ENCODE measurements at places on chromosomes 7 and 10. TPM values are rescaled to one million over a fixed set of nuclear protein-coding genes. Genes with fewer than 3 reads are reported as not detected.
A peak's percentile ranks its signal among the peaks of the same experiment; 100 is the strongest.

The FOXP2 gene
- total RNA-seq: 228 TPM

The HSPA12A gene
- 63.1 TPM for total RNA-seq

The ATG9B gene
- 3.9 TPM for total RNA-seq

The TEX47 gene
- total RNA-seq: not detected

The ITIH5 gene
- total RNA-seq: 19.4 TPM

The OGDHL gene
- total RNA-seq: 14.8 TPM

The TMEM168 gene
- 39.6 TPM for total RNA-seq

The GPR85 gene
- 58.8 TPM for total RNA-seq

GRCh38 chr7:35365523-35365922 lies 111.6 kb upstream of the TBX20 start:
- no peak for DNase-seq

DNA sequence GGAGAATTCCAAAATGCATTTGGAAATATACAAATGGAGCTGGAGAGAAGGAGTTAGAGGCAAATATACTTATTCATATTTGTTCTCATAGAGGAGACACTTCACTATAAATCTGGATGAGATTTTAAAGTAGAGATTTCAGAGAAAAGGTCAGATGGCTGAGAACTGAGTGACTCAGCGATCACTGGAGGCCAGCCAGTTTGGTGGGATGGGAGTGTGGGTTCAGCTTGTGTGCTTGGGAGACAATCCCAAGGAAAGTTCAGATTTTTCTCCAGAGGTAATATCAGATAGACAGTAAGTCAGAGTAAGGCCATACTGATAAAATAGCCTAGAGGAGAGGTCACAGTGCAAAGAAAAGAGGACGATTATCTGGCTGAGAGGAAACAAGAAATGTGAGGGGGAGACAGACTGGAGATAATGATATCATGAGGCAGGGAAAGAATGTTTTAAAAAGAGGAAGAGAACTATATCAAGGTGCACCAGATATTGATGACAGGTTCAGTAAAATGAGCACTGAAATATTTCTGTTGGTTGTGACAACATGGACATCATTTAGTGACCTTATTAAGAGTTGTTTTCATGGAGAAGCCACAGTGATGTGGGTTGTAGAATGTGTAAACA lies 67.0 kb downstream of the MDFIC start:
- no peak for DNase-seq

- no peak for DNase-seq
Measured at GRCh38 chr10:49595713-49596492, 14.2 kb upstream of the SLC18A3 start.

DNA sequence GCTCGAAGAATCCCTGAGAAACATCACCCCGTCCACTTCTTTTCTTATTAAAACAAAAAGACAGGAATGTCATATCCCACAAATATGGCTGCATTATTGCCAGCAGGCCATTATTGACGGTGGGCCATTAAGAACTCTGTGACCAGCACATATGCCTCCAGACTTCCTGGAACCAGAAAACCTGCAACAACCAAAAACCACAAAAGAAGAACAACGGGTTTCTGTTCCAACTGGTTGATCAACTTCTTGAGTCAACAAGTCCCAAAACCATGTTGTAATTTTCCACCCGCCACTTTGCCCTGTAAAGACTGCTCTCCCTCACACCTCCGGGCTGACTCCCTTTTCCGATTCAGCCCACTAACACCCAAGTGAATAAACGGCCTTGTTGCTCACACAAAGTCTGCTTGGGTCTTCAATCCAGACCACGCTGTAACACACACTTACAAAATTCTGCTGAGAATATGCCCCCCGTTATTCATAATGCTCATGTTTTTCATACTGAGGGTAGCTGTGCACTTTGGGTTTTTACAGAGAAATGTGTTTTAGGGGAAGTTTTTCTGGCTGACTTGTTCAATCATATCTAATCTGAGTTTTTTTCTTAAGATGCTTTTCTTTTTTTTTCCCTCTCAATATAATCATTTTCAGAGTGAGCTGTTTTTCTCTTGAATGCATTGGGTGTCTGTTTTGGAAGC lies 20.7 kb downstream of the ZNF107 start:
- no peak for DNase-seq

DNA sequence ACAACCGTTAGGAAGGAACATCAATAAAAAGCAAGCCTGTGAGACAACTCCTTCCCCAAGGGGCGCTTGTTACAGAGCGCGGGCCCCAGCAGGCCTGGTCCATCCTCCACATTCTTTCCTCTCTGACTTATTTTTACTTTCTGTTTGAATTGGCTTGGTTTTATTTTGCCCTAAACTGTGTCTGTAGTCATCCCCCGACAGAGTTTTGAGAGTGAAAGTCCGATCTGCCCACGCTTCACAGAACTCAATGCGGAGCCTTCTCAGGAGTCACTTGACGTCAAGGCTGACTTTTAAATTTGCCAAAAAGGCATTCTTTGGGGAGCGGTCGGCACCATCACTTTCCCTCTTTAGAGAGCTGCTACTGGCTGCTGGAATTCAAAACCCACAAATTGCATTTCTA lies 150.1 kb upstream of the KLF6 start:
- no peak for DNase-seq

- no peak for DNase-seq
Measured at GRCh38 chr7:11335947-11336346, 362.3 kb downstream of the PHF14 start.

DNA sequence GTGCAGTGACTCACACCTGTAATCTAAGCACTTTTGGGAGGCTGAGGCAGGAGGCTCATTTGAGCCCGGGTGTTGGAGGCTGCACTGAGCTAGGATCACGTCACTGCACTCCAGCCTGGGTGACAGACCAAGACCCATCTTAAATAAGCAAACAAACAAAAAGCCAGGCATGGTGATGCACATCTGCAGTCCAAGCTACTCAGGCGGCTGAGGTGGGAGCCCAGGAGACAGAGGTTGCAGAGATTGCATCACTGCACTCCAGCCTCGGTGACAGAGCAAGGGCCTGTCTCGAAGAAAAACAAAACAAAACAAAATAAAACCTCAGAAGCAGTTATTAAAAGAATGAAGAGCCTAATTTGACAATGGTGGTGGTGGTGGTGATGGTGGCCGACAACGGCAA lies 132.5 kb downstream of the PARD3 start:
- no peak for DNase-seq

DNA sequence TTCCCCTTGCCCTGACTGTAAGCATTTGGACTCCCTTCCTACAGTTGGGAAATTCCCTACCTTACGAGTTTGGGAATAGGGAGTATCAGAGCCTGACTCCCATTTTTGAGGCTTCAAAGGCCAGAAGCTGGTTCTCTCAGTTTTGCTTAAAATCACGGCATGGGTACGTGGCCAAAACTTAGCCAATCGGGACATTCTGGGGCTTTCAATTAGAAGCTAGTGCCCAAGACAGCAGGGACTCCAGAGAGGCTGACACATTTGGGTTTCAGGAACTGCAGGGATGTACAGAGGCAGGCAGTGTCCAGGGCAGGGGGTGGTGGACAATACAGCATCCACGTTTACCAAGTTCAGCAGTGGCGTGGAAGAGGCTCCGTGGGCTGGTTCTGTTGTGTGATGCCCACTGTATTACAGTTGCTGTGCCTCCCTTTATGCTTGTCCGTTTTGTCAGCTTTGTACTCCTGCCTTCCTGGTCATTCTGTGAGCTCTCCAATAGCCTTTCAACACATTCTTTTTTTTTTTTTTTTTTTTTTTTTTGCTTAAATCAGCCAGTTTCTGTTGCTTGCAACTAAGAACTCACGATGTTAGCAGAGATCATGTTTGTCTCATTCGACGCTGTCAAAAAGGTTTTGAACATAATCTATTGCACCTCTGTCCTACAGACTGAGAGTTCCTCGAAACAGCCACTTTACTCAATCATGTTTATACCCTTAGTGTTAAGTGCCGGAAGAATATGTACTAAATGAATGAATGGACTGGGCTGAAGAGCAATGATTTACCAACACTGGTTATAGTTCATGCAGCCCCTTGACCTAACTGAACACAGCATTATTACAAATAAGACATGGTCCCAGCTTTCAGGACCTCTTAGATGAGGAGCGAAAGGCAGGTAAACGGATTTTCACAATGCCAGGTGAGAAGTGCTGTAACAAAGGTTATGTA lies 1.1 kb downstream of the GGCT start:
- DNase-seq: peak; percentile 7

GRCh38 chr10:111579473-111579872 lies 502.6 kb downstream of the ADRA2A start:
- no peak for DNase-seq

GRCh38 chr10:70274643-70275042 lies 9.2 kb downstream of the NPFFR1 start:
- peak; percentile 66 for DNase-seq

- no peak for DNase-seq
Measured at GRCh38 chr10:132114953-132115520, 49.3 kb downstream of the JAKMIP3 start.

DNA sequence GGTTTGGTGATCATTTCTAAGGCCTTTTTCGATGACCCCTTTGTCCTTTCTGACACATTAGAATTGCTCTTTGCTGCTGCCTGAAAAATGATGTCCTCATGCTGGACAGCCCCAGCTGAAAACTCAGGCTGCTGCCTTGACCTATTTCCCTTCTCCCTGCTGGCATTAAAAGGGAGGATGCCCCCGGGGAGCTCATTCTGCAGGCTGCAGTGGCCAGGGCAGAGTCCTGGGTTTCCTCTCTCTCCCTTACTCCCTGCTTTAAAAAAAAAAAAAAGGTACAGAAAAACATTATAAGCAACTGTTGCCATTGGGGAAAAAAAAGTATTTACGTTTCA lies 35.4 kb downstream of the LRRC4 start:
- no peak for DNase-seq

DNA sequence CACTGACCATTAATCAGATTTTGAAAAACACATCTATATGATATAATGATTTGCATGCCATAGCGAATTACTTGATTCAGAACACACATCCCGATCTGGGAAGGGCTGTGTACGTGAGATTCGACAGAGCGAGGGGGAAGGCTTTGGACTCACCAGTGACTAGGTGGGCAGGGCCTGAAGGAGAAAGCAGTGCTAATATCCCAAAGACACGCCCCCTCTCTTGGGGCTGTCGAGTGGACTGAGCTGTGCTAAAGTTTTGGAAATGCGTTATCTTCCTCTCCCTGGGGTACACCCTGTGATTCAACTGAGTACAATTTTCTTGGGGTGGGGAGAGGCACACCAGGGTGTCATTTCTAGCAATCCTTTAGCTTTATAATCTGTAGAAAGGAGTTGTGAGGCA lies 1.8 kb downstream of the LRRC17 start:
- no peak for DNase-seq

DNA sequence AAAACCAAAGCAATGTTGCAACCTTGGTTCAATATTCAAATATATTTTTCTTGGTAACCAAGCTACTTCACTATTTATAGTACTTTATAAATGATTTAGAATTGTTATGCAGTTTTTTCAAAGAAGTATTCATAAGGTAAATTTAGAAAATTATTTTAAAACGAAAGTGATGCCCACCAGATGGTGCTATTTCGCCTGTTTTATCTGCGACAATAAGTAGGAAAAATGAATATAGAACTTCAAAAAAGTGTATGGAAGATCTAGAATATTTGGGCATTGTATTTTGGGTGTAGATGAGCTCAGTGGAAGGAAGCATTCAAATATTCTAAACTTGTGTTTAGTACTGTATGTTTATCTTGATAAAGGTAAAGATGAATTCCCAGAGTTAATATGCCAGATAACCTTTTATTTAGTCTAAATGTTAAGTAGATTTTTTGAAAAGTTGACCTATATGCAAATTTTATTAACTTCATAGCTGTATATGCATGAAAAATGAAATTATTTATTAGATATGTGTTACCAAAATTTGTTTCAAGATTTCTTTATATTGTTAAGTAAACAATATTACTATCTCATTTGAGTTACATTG lies 93.2 kb downstream of the ADK start:
- DNase-seq: peak; percentile 9

GRCh38 chr7:100163006-100163531 lies 4.5 kb upstream of the TRAPPC14 start:
- no peak for DNase-seq

- no peak for DNase-seq
Measured at GRCh38 chr7:141906285-141906684, 9.9 kb upstream of the OR9A4 start.

- no peak for DNase-seq
Measured at GRCh38 chr10:61157182-61157581, 213.2 kb upstream of the RHOBTB1 start.

- no peak for DNase-seq
Measured at GRCh38 chr10:71257319-71257997, 45.1 kb downstream of the UNC5B start.

- no peak for DNase-seq
Measured at GRCh38 chr10:85222300-85222699, 893.9 kb downstream of the CCSER2 start.

GRCh38 chr10:110490640-110491039 lies 7.1 kb upstream of the DUSP5 start:
- no peak for DNase-seq

- DNase-seq: no peak
Measured at GRCh38 chr10:114714281-114714741, 56.2 kb upstream of the ABLIM1 start.

GRCh38 chr7:40793132-40793531 lies 658.3 kb downstream of the SUGCT start:
- no peak for DNase-seq

- DNase-seq: no peak
Measured at GRCh38 chr10:86642021-86642420, 12.3 kb upstream of the OPN4 start.

- DNase-seq: no peak
Measured at GRCh38 chr7:32020551-32021159, 49.6 kb downstream of the PDE1C start.

DNA sequence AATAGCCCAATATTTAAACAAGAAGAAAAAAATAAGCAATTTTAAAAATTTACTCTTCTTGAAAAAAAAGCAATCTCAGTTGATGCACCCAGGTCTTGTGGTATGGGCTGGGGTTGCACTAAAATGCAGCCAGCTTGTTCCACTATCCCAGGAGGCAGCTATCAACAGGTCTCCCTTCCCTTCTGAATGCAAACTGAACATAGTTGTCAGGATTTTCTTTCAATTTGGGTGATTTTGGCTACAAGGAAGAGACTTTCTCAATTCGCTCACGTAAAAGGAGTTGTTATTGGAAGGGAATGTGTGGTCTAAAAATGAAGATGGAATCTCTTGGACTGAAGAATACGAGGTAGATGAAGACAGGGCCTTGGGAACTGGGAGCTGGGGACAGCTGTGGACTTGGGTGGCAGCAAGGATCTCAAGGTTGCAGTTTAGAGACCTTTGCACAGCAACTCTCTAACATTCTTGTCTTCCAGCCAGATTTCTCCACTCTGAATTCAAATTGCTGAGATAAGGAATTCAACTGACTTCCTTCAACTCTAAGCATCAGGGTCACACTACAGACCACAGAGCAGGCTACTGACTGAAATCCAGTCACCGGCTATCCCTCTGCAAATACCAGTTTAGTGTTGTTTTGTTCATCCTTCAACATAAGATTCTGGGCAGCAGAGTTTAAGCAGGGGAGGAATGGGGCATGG lies 3.1 kb upstream of the TMEM26 start:
- DNase-seq: no peak

All from cerebellum (tissue), 4 donors.